Endothelial cell (in vitro differentiated cells): ENCODE measurements at places on chromosomes 4 and X. TPM values are rescaled to one million over a fixed set of nuclear protein-coding genes. Genes with fewer than 3 reads are reported as not detected.

The DSPP gene
- total RNA-seq = not detected

- no peaks in the 10 kb centered on the region for H3K4me1 ChIP-seq
- no peak overlapping the region for H3K4me3 ChIP-seq
- H3K27me3 ChIP-seq = no peaks in the 10 kb centered on the region
- DNase-seq = no peak
- no peak overlapping the region for H3K27ac ChIP-seq
Observed at GRCh38 chr4:100483796-100484195, 34.0 kb downstream of the EMCN start.

- no peak overlapping the region for H3K4me3 ChIP-seq
- H3K4me1 ChIP-seq = no peaks in the 10 kb centered on the region
- no peak for DNase-seq
Observed at GRCh38 chr4:38452009-38452408, 212.0 kb upstream of the KLF3 start.

DNA sequence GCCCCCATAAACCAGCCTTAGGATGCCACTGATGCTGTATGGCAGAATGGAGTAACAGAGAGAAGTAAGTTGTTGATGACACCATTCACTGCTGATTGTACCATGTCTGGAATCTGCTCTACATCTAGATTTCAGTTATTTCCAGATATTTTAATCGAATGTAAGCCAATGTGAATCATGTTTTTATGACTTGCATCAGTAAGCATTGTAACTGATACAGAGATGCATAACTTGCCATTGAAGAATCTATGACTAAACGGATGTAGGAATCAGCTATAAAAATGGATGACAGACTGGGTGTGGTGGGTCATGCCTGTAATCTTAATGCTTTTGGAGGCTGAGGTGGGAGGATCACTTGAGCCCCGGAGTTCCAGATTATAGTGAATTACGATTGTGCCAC is 161.0 kb upstream of the GATB start:
- peaks cover 6% of the 10 kb centered on the region for H3K4me1 ChIP-seq
- H3K36me3 ChIP-seq = no peaks in the 10 kb centered on the region
- H3K27ac ChIP-seq = no peak overlapping the region
- no peak for DNase-seq

DNA sequence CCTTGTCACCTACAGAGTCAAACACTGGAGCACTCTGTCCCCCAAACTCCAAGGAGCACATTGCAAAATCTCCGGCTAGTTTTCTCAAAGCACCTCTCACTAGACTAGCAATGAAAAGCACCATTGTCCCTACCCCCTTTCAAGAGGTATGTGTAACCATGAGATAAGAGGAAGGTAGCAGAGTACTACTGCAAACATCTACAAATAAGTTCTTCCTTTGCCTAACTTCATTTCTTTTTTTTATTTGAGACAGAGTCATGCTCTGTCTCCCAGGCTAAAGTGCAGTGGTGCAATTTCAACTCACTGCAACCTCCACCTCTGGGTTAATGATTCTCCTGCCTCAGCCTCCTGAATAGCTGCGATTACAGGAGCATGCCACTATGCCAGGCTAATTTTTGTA is 17.7 kb downstream of the PPP4R3C start:
- H3K4me1 ChIP-seq = peaks cover 10% of the 10 kb centered on the region
- H3K4me3 ChIP-seq = no peak overlapping the region
- no peaks in the 10 kb centered on the region for H3K27me3 ChIP-seq

The RTL9 gene
- not detected for total RNA-seq

- H3K4me3 ChIP-seq = no peak overlapping the region
- H3K27ac ChIP-seq = no peak overlapping the region
- H3K27me3 ChIP-seq = no peaks in the 10 kb centered on the region
- no peaks in the 10 kb centered on the region for H3K36me3 ChIP-seq
- H3K4me1 ChIP-seq = no peaks in the 10 kb centered on the region
Observed at GRCh38 chrX:106302304-106302703, 134.2 kb downstream of the PWWP3B start.

- no peak overlapping the region for H3K27ac ChIP-seq
- DNase-seq = no peak
- H3K36me3 ChIP-seq = no peaks in the 10 kb centered on the region
- peaks cover 1% of the 10 kb centered on the region for H3K27me3 ChIP-seq
Observed at GRCh38 chr4:26197018-26197779, 123.6 kb upstream of the RBPJ start.
